Natural killer cell treated with Interleukin-12 subunit alpha and Interleukin-12 subunit beta and Interleukin-15 and Interleukin-18, amount 100 ng/mL, for 72 hours (primary cell): ENCODE measurements at places on chromosomes 4 and X. TPM values are rescaled to one million over a fixed set of nuclear protein-coding genes. Genes with fewer than 3 reads are reported as not detected.

Gene GRK4
- 12.1 TPM for total RNA-seq

GRCh38 chrX:87813566-87813965 is 296.0 kb downstream of the KLHL4 start:
- H3K4me3 ChIP-seq = no peak overlapping the region
- no peaks in the 10 kb centered on the region for H3K4me1 ChIP-seq
- no peaks in the 10 kb centered on the region for H3K27me3 ChIP-seq
- DNase-seq = no peak
- no peak overlapping the region for H3K27ac ChIP-seq

GRCh38 chr4:31998807-31999206 is 1278.6 kb downstream of the PCDH7 start:
- no peaks in the 10 kb centered on the region for H3K36me3 ChIP-seq
- DNase-seq = no peak
- H3K27ac ChIP-seq = no peak overlapping the region
- no peaks in the 10 kb centered on the region for H3K4me1 ChIP-seq
- no peak overlapping the region for H3K4me3 ChIP-seq
- H3K27me3 ChIP-seq = no peaks in the 10 kb centered on the region

- no peak overlapping the region for H3K4me3 ChIP-seq
- no peak for DNase-seq
- H3K36me3 ChIP-seq = no peaks in the 10 kb centered on the region
- no peak overlapping the region for H3K27ac ChIP-seq
- H3K4me1 ChIP-seq = no peaks in the 10 kb centered on the region
- H3K27me3 ChIP-seq = peaks cover 45% of the 10 kb centered on the region
Measured at GRCh38 chrX:100695991-100696390, 35.9 kb downstream of the SYTL4 start.
